Nucleus accumbens (tissue), 56 donors: ENCODE measurements at places on chromosomes 6 and 20.

GRCh38 chr20:38926934-38927616 is 858 bp downstream of the FAM83D start:
- DNase-seq, result no peak

DNA sequence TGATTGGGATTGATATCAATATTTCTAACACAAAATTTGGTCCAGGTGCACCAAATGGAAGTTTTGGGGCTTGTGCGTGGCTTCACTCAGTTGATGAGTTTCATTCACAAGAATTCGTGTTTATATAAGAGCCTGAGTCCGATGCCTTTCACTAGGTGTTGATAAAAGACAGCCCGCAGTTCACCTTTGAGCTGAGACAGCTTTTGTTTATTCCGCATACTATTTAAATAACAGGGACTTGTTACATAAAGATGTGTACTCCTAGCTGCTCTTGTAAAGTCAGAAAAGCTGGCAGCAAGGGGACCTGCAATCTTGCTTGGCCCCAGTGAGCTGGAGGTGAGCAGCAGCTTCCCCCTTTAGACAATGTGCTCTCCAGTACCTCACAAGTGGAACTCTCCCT is 19.0 kb upstream of the NRN1 start:
- DNase-seq, result no peak

GRCh38 chr6:122736163-122736562 is 43.4 kb upstream of the FABP7 start:
- no peak for DNase-seq

GRCh38 chr6:111358454-111358853 is 124.6 kb downstream of the REV3L start:
- DNase-seq, result no peak

DNA sequence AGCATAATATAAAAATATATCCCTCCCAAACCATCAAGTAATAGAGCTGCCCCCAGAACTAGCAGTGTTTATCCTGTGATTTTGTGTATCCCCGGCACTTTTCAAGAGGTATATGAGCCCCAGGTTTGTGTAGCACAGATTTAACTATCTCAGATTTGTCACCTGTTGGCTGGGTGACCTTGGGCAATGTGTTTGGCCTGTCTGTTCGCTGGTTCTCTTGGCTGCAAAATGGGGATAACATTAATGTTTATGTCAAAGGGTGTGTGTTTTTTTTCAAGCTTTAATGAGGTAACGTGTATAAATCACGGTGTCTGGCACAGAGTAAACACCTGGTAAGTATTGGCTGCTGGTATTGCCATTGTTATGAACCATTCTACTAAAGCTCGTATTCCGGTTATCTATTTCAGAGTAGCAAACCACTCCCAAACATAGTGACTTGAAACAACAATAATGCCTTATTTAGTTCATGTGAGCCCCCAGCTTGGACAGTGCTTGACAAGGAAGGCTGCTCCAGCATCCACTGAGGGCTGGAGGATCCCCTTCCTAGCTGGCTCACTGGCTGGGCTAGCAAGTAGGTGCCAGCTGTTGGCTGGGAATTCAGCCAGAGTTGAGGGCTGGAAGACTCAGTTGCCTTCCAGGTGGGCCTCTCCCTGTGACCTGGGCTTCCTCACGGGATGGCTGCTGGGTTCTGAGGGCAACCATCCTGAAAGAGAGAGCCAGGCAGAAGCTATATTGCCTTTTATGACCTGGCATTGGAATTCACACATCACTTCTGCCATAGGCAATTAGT is 36.2 kb downstream of the PDRG1 start:
- DNase-seq, result no peak

DNA sequence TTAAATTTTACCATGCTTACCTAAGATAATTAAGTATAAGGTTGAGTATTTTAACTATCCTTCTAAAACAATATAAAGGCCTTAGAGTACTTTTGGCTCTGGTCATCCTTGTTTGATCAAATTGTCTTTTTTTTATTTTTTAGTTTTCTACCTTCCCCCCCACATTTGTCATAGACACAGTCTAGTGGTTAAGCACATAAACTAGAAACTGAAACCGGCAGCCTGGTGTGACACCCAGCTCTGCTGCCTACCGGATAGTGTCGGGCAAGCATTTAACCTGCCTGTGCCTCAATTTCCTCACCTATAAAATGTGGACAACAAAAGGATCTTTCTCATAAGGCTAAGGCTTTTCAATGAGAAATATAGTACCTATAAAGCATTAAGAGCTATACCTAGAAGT is 21.6 kb upstream of the TULP4 start:
- DNase-seq, result no peak

DNA sequence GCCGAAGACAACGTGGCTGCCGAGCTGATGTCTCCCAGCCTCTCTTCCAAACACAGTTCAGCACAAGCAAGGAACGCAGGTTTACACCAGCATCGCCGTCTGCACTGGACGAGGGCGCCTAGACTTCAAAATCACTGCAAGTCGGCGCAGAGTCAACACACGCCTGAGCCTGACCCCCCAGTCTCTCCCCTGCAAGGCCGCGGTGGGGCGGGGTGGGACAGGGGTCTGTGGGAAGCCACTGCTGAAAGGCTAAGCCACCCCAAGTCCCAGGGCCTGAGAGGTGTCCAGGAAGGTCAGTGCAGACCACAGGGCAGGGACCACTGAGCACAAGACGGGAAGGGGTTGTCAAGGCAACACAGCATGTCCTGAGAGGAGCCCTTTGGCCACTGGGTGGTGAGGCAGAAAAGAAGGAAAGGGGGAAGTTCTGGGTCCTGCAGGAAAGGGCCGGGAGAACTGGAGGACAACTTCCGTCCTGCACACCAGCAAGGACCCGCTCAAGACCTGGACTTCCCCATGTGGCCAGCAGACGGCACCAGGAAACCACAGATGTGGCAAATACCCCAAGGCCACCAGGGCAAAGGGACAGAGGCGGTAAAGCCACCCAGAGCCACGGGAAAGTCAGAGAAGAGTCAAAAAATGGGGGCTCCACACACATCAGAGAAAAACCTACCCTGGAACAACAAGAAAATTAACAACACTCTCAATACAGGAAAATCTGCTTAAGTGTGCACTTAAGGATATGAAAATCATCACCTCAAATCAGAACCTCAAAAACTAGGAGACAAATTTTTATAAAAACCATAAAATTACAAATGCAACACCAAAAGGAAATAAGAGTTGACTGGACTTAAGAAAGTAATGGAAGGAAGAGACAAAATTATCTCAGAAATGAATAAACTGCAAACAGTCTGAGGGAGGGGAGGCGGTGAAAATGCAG is 84.8 kb downstream of the TAF4 start:
- DNase-seq, result no peak

DNA sequence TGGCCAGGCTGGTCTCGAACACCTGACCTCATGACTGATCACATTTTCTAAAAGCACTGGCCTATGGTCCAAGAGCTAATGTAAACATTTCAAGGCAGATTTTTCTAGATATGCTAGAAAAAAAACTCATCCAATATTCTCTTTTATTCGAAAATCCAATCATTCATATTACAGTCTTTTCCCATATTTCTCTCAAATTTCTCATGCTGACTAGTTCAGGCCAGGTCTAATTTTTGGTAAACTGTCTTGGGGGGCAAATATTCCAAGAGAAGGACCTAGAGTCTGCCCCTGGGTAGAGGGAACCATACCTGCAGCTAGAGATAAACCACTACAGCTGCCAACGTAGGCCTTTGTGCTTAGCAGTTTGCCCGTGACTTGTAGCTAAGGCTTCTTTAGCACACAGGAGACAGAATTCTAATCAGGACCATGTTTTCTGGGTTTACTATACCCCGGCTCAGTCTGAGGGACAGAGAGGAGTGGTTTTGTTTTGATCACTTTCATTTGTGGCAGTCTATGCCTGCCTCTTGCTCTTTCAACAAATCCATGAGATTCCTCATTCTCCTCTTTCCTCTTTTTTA is 71.8 kb upstream of the CITED2 start:
- no peak for DNase-seq

DNA sequence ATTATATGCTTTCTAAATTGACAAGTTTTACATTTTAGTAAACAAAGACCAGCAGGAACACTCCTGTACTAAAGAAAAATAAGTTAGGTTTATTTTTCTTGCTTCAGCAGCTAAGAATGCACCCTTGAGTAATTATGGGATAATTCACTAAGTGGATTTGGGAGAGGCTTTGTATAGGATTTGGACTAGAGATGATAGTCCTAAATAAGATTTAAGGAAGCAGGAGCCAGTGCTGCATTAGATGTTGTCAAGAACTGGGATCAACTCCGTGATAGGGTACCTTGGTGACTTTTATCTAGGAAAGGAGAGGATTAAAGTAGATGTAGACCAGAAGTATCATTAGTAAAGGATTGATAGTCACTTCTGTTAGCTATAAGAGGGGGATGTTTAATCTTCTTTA is 4.1 kb upstream of the C6orf141 start:
- DNase-seq, result no peak

DNA sequence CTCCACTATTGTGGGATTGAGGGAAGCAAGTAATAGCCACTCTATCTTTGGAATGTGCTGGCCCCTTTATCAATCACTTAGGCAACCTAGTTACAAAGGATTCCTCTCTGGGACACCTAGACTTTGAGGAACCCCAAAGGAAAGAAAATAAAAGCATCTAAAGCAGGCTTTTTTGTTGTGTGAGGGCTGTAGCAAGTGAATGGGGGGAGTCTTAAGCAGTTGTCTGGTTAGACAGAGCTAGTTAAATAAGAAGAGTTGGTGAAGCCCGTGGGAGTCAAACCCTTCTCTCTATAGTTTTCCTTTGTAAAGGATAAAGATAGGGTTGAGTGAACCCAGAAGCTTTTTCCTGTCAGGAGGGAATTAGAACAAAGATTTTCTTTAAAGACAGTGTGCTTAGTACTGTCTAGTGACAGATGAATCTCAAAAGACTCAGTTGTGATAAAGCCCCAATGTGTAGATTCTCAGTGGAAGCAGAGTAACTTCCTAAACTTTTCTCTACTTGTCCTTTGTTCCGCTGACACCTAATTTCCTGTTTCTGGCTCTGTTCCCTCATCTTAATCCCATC is 63.3 kb downstream of the HDGFL1 start:
- DNase-seq, result no peak

GRCh38 chr6:11938285-11938890 is 73.7 kb upstream of the HIVEP1 start:
- DNase-seq, result no peak

DNA sequence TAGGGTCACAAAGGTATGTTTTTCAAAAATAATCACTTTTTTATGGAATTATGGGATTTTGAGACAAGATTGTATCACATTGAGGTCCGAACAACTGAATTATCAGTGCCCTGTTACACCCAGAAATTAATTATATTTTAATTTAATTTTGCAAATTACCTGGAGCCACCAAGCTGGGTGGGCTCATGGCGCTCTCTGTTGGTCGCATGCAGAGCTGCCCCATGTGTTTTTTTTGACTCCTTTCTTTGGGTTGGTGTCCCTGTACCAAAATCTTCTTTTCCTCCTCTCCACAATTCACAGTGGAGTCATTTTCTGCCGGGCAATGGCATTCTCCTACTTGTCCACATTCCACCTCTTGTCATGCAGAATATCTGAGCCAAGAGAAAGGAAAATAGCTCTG is 38.9 kb upstream of the FRMD1 start:
- DNase-seq, result no peak

DNA sequence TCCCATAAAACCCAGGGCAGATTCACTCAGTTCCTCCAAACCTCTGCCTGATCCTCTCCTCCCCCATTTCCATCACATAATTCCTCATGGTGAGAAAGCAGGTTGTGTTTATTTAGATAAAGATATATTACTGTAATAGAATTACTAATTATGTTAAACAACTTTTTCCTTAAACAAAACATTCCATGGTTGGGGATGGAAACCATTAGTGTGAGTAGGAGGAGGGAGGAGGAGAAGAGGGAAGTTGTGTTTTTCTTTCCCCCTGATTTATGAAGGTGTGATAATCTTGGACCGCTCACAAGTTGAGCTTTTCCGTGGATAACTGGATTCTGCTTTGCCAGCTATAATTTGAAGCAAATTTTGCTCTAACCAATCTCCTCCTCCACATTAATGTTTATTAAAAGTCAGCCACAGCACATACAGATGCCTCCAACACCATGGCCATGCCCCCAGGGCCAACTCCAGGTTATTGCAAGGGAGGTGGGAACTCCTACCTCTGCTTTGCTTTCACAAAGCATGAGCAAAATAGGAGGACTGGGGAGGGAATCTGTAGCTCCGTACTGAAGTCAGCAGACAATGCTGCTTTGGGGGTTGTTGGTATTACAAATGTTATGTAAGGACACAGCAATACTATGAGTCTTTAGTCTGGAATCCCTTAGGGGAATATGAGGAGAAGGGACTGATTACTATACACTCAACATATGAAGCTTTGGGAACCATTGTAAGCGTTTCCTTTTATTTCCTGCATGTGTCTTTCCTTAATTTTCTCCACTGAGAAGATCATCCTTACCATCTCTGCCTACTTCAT is 542.0 kb downstream of the DHX35 start:
- DNase-seq, result no peak

DNA sequence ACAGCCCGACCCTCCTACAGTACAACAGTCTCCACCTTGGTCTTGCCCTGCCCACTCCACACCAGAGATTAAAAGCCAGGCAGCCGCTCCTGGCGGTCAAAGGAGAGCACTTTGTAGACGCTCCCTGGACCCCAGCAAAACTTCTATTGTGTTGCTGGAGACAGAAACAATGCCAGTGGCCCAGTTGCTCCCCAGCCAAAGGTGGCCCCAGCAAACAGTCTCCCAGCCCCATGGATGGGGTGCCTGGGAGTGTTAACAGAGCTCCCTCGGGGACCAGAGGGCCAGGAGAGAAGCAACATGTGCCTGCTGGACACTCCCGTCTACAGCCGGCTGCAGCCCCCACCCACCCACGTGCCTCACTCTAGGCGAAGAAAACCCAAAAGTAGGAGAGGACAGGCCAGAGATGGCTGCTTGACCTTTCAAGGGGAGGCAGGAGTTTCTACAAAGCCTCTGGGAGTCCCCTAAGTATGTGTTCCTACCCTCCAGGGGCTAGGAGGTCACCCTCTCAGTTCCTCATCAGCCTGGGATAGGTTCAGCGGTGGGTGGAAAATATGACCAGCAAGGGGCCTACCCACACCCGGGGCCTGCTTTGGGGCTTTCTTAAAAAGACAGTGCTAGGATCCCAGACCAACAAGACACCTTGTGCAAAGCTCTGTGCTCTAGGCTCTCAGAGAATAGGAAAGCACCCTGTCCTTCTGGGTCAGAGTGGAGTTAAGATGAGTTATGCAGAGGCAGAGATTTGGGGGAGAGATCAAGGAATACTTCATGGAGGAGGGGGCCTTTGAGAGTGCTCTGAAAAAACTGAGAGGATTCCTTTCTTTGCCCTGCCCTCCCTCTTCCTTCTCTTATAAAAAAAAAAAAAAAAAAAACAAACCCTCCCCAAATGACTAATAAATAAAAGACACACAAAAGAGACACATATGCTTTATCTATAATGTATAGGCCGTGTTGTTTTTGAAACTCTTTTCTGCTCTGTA is 19.0 kb upstream of the PREX1 start:
- DNase-seq, result no peak

- DNase-seq, result no peak
These were observed 4.6 kb upstream of the CGA start for GRCh38 chr6:87099472-87099871.
